ENCODE measurements at places on chromosomes 2 and 18.

DNA sequence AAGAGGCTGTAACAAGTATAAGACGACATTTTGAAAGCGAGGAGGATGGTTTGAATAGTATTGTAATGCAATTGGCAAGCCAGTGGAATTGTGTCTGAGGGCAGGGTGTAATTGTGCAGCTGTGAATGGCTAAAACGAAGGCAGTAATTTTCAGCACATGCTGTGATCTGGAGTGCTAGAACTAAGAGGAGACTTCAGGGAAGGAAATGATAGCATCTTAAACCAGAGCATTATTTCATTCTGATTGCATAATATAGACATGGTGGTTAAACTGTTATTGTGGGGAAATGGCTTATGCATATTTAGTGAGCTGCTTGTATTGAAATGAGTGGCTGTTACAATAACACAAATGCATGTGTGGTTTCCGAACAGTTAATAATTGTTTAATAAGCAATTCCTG, 36.3 kb downstream of the THSD7B start:
- no peak for DNase-seq

DNA sequence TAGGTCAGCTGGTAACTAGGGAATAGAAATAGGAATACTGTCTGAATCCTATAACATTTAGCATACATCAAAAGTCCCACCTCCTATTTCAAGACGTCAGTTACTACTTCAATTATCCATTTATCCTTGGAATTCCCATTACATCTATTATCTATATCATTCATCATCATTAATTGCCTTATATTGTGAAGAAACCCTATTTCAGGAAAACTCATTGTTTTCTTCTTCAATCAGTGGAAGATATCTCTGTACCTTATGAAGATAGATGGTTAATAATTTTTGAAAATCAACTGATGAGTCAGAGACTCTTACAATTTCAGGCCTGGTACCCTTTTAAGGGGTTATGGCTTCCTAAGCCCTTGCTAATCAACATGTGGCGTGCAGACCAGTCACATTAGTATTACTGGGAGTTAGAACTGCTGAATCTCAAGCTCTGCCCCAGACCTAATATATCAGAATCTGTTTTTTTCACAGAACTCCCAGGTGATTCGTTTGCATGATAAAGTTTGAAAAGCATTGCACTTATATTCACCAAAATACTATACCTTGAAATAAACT, 69.3 kb upstream of the PGAP1 start:
- DNase-seq, result no peak

GRCh38 chr18:80170395-80171053, 61.5 kb downstream of the ADNP2 start:
- DNase-seq, result no peak

DNA sequence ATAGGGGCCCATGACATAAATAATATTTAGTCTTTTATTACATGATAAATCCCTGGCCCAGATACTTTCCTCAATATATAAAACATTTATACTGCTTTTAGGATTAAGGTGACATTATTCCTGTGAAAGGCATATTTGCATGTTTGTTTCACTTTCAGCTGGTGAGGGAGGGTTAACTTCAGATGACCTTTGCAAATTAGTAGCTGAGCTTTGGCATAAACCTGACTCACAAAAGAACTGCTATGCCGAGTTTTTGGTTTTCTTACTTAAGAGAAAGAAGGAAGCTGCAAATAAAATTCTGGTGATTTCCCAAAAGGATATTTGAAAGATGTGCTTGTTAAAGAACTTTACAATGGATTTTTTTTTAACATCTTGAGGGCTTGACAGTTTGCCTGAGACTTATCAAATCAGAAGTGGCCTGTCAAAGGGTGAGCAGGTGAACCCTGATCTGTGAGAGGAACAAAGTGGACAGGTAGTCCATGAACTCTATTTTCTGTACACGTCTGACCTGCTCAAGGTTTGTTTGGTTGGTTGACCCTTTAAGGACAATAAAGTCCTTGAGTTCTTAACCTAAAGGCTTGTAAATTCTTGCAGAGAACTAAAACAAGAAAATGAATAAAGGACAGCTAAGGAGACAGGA, 93.5 kb downstream of the FAM124B start:
- no peak for DNase-seq

- DNase-seq, result no peak
Observed at GRCh38 chr2:237315170-237315828, 98.7 kb downstream of the COL6A3 start.

DNA sequence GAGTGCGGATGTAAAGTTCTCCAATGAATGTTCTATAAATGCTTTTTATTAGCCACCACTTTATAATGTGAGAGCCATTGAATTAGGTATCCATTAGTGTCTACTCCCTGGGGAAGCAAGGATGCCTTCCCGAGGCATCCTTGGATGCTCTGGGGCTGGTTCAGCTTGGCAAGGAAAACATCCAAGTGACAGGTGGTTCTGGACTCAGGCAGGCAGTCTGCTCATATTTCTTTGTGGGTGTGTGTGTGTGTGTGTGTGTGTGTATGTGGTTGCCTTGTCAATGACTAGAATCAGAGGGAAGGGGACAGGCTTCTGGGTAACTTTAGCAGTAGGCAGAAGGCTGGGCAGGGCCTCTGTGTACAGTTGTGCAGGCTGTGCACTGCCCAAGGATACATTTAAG, 149.2 kb downstream of the TSN start:
- no peak for DNase-seq

DNA sequence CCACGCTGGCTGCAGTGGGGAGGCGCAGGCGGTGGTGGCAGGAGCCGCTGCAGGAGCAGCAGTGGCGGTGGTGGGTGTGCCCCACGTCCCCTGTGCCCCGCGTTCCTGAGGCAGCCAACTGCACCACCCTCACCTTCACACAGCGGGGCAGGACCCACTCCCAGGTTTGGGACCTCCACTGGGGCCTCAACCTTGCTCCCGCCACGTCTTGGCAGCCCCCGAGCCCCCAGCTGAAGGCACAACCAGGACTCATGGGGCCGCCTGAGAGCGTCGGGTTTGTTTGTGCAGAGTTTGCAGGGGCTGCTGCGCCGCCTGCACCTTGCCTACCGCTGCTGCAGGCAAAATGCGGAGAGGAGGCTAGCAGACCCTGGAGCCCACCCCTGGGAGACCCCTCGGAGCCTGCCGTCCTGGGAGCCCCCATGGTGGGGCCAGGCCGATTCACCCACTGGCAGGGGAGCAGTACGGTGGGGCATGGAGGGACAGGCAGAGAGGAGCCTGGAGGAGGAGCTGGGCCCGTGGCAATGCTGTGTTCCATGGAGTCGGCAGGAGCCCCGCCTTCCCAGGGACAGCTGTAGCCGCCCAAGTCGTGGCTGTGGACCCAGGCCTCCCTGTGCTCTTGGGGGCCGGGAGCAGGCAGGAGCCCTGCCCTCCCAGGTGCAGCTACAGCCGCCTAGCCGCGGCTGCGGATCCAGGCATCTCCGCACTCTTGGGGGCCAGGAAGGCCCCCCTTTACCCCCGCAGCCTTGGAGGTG, 14.7 kb upstream of the EML6 start:
- DNase-seq, result no peak

GRCh38 chr18:57969824-57970223, 74.2 kb upstream of the NEDD4L start:
- no peak for DNase-seq

DNA sequence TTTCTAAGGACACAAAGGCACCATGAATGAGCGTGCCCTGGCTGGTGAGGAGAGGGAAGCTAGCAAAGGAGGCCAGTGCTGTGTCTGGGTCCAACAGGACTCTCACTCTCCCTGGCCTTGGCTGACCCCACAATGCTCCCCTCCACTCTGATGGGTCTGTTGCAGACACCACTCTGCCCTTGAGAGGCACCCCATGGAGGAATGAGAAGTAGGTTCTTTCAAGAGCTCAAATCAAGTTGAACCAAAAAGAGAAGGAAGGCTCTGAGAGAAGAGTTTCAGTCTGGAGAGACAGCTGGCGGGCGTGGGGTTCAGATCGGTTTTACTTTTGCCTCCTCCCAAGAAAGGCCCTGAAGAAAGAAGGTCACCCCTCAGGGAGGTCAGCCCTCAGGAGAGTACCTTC, 18.4 kb downstream of the TMEM247 start:
- DNase-seq, result no peak

GRCh38 chr2:152468899-152469692, 134.1 kb downstream of the FMNL2 start:
- no peak for DNase-seq

- no peak for DNase-seq
Observed at GRCh38 chr2:239179851-239180371, 220.9 kb downstream of the HDAC4 start.

DNA sequence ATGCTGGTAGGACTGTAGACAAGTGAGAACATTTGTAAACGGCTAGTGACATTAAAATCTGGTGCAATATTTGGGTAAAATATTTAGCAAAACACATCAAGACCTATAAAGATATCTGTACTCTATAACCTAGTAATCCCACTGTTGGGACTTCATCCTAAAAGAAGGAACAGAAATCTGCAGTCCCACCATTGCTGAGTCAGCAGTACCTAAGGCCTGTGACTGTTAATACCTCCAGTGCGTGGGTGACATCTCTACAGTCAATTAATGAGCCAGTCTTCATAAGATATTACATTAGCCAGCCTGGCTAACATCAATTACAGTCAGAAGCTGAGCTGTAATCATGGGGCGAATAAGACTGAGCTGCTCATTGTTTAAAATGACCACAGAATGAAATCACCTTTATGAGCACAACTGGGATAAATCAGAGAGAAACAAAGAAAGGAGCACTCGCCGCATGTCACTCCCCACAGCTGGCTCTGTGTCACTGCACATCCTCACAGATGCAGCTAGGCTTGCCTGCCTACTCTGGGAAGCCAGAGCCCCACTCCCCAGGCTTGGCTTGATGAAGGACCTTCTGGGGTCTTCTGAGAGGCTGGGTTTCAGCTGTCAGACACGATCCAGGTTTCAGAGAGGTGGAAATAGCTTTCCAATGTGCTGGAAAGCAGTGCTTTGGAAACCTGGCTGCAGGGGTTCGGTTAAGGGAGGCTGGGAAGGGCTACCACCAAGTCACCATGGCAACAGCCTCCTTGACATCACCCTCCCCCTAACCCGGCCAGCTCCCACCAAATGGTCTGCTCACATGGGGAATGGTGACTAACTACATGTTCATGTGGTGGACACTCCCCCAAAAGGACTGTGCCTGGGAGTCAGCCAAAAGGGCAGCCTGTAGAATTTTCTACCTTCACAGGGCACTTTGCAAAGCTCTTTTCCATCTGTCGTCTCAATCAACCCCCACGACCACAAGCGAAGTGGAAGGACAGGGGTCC, 145.0 kb downstream of the ZBTB7C start:
- DNase-seq, result no peak

GRCh38 chr2:155145758-155146229, 447.3 kb downstream of the KCNJ3 start:
- no peak for DNase-seq

- no peak for DNase-seq
Observed at GRCh38 chr18:57015451-57015850, 131.4 kb upstream of the BOD1L2 start.

DNA sequence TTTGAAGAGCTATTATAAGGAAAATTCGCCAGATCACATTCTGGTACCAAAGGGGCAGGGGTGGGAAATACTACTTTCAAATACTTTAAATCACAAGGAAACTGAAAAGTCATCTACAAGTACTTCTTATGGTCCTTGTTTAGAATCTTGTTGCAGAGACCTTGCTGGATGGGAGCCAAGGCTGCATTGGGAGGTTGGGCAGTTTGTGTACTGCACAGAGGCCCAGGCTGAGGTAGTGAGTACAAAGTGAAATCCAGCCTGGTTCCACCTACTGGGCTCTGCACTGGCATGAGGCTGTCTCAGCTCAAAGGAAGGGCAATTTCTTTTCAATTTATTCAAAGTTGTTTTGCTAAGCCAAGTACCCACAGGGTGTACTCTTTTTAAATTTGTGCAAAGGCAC, 140.3 kb upstream of the DLX2 start:
- DNase-seq, result no peak

DNA sequence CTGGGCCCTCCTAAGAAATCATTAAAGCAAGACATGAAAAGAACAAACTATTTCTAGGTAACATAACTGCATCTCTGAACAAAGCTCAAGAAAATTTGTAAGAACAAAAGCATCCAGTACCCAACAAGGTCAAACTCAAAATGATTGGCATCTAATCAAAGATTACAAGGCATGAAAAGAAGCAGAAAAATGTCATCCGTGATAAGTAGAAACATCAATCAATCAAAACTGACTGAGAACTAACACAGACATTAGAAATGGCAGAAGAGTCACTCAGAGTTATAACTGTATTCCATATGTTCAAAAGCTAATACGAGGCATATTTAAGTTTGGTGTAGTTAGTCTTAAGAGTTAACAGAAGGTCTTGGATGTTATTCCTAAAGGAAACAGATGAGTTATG, 80.9 kb downstream of the VWA3B start:
- DNase-seq, result no peak

- DNase-seq, result no peak
Observed at GRCh38 chr2:233369897-233370685, 15.8 kb downstream of the DGKD start.

GRCh38 chr2:231177156-231178025, 21.0 kb upstream of the ARMC9 start:
- no peak for DNase-seq

DNA sequence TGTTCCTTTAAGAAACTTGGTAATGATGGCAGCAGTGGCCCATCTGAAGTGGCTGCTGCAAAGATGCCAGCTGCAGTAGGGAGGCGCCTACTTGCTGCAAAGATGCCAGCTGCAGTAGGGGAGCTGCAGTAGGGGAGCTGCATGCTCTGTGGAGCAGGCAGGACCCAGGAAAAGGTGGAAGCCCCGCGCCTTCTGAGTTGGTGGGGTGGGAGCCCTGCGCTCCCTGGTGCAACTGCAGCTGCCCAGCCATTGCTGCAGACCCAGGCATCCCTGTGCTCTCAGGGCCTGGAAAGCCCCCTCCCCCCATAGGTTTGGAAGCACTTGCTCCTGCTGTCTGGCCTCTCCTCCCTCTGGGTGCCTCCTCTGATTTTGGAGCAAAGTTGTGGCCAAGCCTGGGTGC, 155.3 kb downstream of the DPP4 start:
- no peak for DNase-seq

DNA sequence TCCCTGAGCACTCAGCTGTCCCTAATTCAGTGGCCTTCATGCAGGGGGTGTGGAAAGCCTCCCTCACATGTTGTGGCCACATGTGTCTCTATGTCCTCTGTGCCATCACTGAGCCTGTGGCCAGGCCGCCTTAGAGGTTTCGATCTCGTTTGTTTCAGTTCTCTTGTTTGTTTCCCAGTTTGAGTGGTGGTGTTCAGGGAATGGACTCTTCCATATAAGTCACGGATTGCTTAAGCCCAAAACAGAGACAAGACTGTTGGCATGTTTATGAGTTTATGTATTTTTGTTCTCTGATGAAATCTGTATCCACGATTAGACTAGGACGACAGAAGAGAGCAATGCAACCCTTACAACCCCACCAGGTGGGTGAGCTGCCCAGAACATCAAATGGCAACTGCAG, 134.5 kb downstream of the CCBE1 start:
- DNase-seq, result no peak
